ENCODE measurements at places on chromosomes 3 and 15.
A peak's percentile ranks its signal among the peaks of the same experiment; 100 is the strongest.

- no peak for DNase-seq
These were observed 17.4 kb upstream of the KCNMB2 start for GRCh38 chr3:178518660-178519396.

DNA sequence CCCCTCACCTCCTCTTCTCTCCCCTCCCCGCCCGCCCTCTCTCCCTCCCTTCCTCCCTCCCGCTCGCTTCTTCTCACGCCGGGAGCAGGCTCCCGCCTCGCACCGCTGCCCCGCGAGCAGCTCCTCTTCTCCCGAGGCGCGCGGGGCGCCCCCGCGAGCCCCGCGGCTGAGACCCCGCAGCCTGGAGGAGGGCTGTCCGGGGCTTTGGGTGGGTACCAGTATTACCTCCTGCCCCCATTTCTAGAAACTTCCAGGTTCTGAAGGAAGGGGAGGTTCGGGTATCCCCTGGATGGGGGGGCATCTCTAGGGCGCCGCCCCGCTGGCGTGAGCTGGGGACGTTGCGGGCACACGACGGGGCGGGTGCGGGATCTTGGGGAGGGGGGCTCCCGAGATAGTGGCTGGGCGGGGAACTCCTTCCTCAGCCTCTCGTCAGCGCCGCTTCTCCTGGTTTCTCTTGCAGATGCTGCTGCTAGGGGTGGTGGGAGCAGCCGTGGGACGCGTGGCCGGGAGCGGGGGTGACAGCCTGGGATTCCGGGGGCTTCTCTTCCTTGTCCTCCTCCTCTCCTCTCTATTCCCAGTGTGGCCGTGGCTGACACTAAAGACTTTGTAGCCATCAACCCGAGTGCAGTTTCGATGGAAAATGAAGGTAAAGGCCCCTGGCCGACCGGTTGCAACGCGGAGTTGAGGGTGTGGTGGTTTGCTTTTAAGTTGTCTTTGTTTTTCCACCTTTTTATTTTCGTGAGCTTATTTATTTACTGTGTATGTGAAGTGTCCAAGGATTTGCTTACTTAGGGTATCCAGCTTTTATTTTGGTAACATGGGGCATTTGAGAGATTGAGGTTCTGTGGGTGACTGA is 474 bp downstream of the ATP2C1 start:
- DNase-seq = peak; percentile 65

DNA sequence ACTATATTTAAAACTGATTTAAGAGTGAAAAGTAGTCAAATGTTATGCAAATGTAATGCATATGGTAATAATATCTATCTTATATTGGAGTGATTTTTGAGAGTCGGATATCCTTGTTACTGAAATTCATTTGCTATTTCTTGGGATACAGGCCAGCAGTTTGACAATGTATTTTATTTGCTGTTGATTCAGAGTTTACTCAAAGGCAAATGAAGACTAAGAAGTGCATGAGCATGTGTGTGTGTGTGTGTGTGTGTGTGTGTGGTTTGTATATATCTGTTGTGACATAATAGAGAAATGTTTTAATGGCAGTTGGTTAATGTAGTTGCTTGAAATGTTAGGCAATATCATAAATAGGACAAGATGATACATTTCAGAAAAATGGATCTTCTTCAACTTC is 39.0 kb downstream of the UNC13C start:
- DNase-seq = no peak

- DNase-seq = no peak
These were observed 311.5 kb downstream of the RORA start for GRCh38 chr15:60917461-60918145.

DNA sequence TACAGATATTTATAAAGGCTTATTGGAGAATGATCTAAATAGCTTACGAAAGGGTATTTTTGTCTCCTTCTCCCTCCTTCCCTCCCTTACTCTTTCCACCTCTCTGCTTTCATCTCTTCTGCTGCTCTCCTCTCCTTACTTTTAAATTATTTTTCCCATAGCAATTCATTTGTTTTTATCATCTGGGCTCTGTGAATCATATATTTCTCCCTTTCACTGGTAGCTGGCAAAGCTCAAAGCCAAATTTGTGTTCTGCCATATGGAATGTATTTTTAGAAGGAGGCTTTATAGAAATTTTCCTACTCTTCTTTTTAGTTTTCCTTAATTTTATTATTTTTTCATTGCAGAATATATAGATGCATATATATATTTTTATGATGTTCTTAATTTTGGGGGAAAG is 385.8 kb downstream of the C3orf38 start:
- no peak for DNase-seq

DNA sequence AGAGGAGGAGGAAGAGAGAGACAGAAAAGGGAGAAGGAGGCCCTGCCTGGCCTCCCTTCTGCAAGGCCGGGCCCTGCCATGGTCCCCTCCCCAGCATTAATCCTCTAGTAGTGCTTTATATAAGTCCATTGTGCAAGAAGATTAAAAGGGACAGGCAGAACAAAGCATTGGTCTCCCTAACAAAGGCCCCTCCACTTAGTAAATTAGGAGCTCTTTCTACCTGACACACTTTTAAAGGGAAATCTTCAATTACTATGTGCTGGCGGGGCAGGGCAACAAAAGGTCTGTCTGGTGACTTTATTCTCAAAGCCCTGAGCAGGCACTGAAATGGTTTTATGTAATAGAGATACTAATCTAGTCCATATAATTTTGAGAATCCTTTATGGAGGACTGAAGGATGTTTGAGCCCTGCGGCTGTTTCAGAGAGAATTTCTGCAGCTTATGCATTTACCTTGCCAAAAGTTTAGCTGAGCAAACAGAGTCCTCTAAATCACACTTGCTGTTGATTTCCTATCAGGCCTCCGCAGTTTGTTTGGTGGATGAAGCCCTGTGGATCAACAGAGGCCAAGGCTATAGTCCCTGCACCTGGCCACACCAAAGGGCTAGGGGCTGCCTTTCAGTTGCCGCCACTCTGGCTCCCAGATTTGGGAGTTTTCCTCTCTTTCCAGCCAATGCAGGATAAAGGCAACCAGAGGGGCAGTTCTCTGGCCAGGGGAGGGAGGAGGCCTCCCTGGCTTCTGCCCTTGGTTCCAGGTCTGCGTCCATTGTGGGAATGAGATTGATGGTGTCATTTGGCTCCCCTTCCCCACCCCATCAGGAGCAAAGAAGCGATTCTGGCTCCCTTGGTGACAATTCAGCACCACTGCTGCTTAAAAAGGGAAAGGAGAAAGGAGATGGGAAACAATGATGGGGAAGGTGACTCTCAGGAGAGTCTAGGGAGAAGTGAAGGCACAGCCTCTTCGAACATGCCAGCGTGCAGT is 148.0 kb downstream of the MEGF11 start:
- DNase-seq = no peak

DNA sequence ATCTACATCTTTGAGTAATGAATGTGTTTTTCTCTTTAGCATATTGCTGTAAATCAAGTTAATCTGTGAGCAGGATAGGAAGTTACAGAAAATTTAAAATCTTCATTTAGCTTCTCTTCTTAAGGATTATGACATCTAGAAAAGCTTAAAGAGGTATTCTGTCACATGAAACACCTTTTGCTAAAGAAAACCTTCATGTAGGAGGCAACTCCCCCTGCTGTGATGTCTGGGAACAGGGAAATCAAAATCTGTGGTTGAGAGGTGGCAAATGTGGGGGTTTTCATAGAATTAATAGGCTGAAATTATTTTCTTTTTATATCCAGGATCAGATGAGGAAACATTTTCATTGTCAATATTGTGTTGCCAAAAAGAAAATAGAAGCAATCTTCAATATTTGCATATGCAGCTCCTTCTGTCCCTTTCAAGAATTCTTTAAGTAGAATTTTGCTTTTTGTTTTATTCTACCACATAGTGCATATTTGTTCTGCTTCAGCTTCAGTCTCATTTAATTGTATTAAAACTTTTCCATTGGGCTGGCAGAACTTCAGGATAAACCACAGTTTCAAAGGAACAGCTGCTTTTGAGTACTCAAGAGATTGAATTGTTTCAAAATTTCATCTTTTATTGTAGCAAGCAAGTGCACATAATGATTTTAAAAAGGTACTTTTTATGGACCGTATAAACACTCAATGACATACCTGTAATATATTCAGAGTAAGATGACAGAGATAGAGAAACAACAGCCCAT is 128.4 kb downstream of the RAP2B start:
- DNase-seq = no peak

- no peak for DNase-seq
These were observed 9.0 kb upstream of the IGDCC4 start for GRCh38 chr15:65431731-65432130.

- DNase-seq = no peak
These were observed 103.6 kb upstream of the DPH6 start for GRCh38 chr15:35649575-35649974.

Data from nucleus accumbens (tissue), 56 donors.